ENCODE measurements at places on chromosomes 4 and X.
A peak's percentile ranks its signal among the peaks of the same experiment; 100 is the strongest.

DNA sequence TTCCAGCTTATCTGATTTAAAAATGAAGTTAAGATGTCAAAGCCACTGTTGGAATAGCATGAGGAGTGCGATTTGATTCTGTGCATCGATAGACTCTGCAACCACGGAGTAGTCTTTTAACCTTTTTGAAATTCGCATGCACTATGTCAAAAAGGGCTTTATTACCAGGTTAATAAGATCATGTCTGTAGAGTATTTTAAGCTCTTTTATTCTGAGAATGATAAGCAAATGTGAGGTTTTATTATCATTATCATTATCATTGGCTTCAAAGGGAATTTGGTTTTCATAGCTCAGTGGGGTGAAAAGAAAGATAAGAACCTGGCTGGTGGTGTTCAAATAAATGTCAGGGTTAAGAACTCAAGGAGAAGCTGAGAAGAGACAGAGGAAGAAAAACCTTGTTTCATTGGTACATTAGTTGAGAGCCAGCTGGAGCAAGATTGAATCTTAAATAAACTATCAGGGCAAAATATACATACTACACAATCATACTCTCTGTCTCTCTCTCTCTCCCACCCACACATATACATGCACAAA lies 102.6 kb downstream of the MMRN1 start:
- DNase-seq, result no peak

DNA sequence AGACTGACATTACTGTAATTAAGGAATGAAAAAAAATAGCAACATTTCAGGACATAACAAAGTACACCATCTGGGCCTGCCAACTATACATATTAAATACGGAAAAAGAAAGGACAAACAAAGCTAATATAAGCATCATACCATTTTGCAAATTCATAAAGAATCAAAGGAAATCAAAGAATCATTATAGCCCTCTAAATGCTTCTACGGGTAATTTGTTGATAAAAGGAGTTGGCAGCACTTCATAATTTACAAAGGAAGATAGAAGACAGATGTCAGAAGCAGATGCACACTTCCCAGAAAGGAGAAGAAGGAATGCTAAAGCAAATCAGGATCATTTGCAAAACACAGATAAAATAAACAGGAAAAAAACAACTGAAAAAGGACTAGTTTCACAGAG lies 1757.3 kb downstream of the PCDH7 start:
- no peak for DNase-seq

- peak; percentile 82 for DNase-seq
Measured at GRCh38 chrX:152958524-152959465, 35.1 kb downstream of the PNMA5 start.

- DNase-seq, result no peak
Measured at GRCh38 chrX:34294665-34295064, 162.6 kb upstream of the FAM47A start.

GRCh38 chr4:3868211-3869173 lies 102.3 kb downstream of the ADRA2C start:
- no peak for DNase-seq

DNA sequence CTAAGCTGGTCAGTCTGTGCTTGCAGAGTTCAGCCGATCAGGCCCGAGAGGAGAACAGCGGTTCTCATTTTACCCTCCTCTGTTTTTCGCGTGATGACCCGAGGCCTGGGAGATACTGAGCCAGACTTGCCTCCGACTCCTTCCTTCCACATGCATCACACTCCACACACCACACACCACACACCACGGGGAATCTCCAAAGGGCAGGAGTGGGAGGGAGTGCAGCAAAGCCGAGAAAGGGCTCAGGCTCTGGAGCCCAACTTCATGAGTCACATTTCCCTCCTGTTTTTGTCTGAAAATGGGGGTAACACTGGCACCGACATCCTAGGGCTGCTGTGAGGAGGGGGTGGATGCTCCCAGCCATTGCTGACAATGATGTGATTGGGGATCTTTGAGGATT lies 38.9 kb downstream of the TKTL1 start:
- DNase-seq, result no peak

GRCh38 chrX:318068-318738 lies 393 bp downstream of the GTPBP6 start:
- DNase-seq, result peak; percentile 94

DNA sequence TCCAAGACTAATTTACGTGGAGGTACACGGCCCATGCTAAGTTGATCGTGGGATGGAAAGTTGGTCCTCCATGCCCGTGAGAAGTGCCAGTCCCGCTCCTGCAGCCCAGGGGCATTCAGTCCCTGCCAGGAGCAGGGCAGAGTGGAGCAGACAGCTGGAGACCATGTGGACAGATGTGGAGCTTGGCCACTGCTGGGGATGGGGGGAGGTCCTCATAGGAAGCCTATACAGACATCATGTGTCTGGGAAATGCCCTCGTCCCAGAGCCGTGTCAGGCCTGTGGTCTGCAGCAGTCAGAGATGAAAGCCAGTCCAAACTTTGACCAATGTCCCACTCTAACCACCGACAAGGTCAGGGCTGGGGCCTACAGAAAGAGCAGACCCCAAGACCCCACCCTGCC lies 118.4 kb downstream of the CPZ start:
- no peak for DNase-seq

DNA sequence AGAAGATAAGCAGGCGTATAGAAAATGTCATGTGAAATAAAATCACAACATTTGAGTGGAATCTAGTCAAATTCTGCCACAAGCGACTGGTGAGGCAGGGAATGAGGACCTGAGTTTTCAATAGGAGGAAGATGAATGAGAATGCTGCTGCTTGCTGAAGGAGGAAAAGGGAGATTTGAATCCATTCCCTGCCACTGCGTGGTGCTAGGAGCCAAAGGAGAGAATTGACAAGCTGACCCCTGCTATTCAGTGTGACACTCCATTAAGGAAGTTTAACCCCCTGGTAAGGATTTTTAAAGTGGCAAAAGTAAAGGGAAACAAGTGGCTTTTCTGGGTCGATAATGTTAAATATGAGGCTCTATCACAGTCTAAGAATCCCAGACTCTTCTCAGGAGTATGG lies 314.0 kb downstream of the NAF1 start:
- no peak for DNase-seq

- no peak for DNase-seq
Measured at GRCh38 chr4:112099701-112100297, 45.5 kb upstream of the FAM241A start.

DNA sequence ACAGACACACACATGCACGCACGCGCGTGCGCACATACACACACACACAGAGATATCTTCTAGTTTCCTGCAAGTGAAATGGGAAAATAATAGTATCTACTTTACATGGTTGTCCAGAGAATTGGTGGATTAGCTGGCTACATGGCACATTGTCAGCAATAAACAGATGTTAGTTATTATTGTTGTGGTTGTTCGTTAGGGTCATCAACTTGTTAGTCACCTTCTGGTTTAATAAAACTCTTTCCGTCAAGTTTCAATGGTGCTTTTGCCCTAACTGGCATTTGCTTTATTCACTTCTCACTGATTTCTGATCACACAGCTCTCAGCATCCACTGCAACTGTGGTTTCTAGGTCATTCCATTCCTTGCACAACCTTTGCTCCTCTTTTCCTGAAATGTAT lies 25.4 kb upstream of the RASL11B start:
- DNase-seq, result no peak

- DNase-seq, result no peak
Measured at GRCh38 chr4:117907646-117908045, 126.6 kb upstream of the NDST3 start.

- DNase-seq, result no peak
Measured at GRCh38 chr4:114015444-114015899, 36.0 kb upstream of the ARSJ start.

- no peak for DNase-seq
Measured at GRCh38 chr4:8156617-8157016, 2.0 kb downstream of the ABLIM2 start.

DNA sequence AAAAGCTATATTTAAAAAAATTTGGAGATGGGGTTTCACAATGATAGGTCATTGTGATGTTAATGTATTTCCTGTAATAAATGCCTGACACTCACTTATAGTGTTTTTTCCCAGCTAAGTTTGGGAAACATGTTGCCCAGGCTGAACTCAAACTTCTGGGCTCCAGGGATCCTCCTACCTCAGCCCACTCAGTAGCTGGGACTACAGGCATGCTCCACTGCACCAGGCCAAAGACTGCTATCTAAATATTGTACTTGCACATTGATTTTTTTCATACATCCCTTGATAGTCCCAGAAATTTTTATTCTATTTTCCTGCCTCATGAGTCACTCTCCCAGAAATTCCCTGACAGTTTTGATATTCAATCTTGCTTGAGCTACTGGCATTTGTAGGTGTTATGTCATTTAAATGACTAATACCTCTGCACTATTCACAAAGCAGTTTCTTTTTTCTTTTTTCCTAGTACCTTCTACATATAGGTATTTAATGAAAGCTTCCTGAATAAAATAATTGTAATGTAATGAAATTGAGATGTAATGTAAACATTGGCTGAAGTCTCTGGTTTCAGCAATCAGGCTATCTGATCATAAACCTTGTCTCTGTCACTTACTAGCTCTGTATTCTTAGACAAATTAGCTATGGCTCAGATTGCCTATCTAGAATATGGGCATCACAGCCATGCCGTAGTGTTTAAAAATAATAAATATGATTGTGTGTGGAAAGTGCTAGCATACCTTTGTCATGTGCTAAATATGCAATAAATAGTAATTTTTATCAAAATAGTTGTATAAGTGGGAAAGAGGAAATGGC lies 1973.0 kb upstream of the AGA start:
- DNase-seq, result no peak

GRCh38 chr4:87584222-87584908 lies 24.0 kb upstream of the DSPP start:
- no peak for DNase-seq

DNA sequence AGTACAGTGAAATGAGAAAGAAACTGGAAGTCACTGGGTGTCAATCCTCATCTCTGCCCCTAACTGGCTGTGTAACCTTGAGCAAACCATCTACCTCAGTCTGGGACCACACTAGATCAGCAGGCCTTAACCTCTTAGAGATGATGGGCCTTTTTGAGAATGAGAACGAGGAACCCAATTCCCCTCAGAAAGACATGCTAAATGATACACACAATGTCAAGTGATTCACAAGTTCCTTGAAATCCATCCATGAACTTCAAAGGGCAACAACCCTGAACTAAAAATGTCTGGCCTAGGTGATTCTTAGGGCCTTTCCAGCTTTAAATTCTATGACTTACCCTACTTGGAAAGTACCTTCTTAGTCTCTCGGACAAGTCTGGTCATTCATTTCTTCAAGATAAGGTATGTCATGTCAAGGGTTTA lies 47.4 kb downstream of the ACSL4 start:
- DNase-seq, result no peak

GRCh38 chr4:182063651-182064050 lies 179.6 kb upstream of the TENM3 start:
- DNase-seq, result no peak

DNA sequence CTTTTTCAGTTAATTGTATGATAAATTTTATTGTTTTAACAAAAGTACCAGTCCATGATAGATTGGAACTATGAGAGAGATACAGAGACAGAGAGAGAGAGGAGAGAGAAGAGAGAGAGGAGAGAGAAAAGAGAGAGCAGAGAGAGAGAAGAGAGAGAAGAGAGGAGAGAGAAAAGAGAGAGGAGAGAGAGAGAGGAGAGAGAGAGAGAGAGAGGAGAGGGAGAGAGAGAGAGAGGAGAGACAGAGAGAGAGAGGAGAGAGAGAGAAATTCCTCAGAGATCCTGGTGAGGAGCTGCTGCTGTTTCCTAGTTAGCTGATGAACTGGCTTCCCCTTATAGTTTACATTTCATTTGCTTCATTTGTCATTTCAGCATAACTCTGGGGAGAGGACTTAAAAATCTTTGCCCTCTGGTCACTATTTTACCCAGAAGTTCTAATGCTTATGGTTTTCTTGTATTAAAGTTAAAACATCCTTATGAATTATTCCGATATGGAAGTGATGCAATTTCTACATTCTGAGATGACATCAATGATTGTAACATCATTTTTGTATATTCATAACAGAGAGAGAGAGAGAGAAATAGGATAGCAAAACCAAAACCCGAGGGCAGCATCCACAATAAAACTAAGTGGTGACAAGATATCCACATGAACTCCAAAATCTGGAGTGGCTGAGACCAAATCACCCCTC lies 10.8 kb downstream of the CTAG1A start:
- no peak for DNase-seq

DNA sequence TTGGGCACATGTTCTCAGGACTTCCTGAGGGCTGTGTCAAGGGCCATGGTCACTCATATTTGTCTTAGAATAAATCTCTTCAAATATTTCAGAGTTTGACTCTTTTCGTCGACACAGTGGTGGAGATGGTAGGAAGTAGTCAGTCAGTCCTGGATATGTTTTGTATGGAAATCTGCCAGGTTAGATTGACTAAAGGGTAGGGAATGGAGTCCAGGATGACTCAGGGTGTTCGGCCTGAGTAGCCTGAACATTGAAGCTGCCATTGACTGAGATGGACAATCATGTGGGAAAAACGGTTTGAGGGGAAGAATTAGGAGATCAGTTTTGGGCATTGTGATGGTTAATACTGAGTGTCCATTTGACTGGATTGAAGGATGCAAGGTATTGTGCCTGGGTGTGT lies 177.1 kb upstream of the CENPE start:
- DNase-seq, result no peak

DNA sequence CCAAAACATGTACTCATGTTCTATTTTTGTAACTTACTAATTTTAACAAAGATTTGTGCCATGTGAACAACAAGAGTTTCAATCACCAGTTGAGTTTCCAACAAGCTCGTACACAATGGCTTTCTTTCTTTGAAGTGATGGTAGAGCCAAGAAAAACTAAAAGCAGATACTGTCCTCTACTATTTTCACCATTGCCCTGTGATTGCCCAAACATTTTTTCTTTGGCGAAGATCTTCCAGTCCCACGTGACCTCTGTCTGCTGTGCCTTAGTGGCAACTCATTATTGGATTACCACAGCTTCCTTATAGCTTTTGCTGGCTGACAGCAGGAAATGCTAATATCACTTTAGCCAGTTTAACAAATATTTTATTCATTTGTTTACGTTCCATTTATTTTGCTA lies 1147.1 kb downstream of the STIM2 start:
- no peak for DNase-seq

DNA sequence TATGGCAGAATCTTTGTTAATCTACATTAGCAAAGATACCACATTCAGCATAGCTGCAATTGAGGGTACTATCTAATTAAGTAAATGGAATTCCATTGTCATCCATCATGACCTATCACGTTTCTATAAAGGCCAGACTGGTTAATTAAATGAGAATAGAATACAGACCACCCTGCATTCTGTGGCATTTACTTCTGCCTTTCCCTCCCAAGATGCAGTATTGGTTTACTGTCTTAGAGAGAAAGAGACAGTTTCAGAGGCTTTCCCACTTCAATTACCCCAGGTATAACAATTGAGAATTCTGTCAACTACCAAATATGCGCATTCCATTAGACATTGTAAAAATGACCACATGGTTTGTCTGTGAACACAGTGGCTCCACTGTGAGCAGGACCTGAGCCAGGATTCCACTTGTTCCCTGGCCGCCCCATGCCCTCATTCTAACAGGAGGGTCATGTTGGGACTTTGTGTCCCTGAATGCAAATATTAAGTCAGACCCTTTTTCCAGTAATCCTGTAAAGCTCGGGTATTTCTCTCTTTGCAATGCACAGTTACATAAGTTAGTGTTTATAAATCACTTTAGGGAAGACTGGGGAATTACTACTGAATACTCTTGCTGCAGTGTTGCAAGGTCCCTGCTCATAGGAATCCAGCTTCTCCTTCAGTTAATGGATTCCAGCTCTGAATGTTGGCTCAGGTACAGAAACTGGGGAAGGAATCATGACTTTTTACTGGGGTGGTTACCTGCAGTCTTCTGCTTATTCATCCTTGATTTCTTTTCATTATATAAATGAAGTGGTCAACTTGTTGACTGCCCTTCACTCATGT lies 261.0 kb downstream of the PDGFC start:
- no peak for DNase-seq

GRCh38 chr4:99917575-99917974 lies 23.3 kb upstream of the LAMTOR3 start:
- DNase-seq, result no peak

All from stimulated activated CD4-positive, alpha-beta T cell treated with anti-CD3 and anti-CD28 coated beads, Interleukin-15, amount 100 ng/mL, for 1 hour (primary cell).